Fibroblast of the aortic adventitia (primary cell): ENCODE measurements at places on chromosomes 16 and 17. TPM values are rescaled to one million over a fixed set of nuclear protein-coding genes. Genes with fewer than 3 reads are reported as not detected.
A peak's percentile ranks its signal among the peaks of the same experiment; 100 is the strongest.

DNA sequence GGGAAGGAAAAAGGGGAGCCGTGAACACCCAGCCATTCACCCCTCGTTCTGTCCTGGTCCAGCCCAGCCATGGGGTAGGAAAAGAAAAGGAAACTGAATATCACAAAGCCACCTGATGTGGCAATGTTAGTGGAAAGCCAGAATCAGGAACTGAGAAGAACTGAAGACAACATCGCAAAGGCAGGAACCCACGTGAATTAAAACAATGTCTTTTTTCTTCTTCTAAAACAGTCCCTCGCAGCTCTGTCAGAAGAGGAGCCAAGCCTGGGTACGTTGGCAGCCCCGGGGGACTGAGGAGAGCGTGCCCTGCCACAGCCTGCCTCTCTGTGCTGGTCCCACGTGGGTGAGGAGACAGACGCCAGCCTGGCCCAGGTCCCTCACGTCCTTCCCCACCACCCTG, 55.0 kb downstream of the ZNF423 start:
- DNase-seq: no peak

DNA sequence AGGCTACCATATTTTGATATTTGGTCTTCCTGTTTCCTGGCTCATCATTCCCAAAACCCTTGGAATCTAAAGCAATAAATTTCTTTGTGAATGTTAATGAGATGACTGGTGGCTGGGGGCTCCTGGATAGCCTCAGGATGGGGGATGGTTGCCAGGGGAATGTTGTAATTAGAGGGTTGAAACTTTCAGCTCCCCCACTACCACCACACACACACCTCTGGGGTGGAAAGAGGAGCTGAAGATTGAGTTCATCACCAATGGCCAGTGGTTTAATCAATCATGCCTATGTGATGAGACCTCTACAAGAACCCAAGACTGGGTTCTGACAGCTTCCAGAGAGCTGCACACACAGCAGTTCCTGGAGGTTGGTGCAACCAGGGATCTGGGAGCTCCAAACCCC, 59.1 kb downstream of the HS3ST3A1 start:
- no peak for DNase-seq

DNA sequence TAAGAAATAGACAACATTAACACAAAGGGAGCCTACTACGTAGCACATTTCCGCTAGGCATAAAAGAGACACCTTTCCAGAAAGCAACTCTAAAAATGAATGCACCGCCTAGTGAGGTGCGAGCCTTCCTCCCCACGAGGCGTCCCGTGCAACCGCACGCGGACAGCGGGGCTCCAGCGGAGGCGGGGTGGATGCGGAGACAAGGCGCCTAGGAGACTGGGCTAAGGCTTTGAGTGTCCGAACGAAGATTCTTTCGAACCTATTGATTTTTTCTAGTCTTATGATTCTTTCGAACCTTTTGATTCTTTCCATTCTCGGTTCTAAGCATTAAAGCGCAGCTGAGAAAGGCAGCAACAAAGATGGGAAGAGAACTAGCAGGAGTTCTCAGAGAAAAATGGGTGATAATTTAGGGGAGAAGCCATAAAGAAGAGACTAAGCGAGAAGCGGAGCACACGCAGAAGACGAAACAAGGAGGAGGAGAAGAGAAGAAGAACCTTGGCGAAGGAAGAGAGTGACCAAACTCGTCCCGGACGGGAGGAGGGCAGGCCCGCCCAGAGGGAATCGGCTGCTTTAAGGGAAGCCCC, 394 bp upstream of the CPD start:
- no peak for DNase-seq

- no peak for DNase-seq
Observed at GRCh38 chr17:17109907-17110306, 67.7 kb downstream of the MPRIP start.

DNA sequence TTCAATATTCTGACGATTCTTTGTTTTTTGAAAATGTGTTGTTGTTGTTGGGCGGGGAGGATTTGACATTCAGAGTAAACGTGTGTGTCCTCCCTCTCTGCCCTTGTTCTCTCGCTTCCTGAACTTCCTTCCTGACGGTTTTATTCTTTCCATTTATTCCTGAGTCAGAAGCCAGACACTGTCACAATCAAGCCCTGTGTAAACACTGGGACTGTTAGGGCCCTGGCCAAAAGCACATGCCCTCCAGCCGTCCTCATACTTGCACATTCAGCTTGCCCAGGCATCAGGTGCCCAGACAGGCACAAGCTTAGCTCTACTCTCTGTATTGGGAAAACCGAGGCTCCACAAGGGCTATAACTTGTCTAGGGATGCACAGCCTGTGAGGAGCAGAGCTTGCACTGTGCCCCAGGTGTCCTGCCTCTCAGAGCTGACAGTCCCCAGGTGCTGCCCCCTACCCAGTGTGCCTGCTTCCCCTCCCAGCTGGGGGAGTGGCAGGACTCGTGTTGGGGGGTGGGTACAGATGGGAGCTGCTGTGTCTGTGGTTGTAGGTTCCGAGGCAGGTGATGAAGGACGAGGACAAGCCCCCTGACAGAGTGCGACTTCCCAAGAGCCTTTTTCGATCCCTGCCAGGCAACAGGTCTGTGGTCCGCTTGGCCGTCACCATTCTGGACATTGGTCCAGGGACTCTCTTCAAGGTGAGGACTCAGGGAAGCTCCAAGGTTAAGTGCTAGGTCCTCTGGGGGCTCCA, 9.7 kb downstream of the ADGRG3 start:
- no peak for DNase-seq

DNA sequence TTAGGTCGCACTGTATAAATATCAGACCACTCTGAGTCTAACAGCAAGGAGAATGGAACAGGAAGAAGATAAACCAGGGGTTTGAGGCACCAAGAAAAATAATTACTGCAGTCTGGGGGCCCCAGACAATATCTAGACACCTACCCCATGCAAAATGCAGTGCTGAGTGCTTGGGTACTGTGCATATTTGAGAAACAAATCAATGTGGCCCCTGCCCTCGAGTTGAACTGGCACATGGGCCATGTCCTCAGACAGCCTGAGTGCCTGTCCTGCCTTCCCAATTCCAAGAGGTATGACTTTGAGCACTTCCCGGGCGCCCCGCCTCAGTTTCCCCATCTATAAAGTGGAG, 6.2 kb upstream of the CIITA start:
- DNase-seq: no peak

DNA sequence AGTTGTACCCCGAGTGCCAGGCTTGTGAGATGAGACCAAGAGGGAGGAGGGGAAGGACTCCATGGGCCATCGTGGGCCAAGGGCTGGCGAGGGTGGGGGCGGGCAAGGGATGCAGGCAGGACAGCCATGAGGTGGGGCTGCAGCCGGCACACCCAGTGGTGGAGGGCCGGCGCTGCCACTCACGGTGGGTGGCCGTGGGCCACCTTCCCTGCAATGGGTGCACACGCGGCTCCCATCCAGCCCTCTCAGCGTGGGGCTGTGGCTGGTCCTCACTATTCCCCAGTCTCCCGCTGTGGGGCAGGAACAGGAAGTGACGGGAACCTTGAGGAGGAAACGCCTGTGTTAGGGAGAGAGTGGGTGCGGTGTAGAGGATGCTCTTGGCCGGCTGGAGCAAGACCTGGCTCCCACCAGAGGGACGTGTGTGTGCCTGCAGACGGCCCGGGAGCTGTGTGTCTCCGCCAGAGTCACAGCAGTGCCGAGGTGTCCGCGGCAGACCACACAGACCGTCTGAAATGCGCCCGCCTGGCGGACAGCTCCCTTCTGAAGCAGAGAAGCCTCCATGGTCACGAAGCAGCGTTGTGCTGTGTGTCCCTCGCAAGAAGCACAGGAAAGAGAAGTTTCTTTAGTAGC, 23.6 kb downstream of the CIBAR2 start:
- no peak for DNase-seq

DNA sequence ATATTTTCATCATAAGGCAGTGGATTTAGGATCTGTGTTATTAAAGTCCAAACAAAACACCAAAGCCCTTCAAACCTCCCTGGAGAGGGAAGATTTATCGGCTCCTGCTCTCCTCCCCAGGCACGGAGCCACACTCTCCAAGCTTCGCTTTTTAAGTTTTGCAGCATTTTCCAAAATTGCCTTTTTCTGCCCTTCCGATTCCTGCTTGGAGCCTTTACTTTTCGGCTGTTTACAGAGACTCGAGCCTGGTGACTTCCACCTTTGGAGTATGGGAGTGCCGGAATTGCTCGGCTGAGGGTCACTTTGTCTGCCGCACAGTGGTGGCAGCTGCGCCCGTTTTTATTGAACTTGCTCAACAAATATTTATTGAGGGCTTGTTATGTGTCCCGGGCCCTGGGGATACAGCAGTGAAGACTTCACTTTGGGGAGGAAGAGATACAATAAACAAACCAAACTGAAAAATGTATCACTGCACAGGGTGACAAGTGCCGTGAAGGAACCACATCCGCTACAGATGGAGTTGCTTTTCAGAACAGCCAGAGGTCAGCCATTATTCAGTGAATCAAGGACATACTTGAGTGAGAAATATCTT, 185.5 kb downstream of the NTN1 start:
- DNase-seq: peak; percentile 5

GRCh38 chr16:14042706-14043105, 28.4 kb upstream of the MRTFB start:
- DNase-seq: no peak

- DNase-seq: no peak
Observed at GRCh38 chr16:12793120-12793864, 10.4 kb downstream of the CPPED1 start.

- DNase-seq: no peak
Observed at GRCh38 chr17:44955674-44956425, 8.3 kb upstream of the KIF18B start.

DNA sequence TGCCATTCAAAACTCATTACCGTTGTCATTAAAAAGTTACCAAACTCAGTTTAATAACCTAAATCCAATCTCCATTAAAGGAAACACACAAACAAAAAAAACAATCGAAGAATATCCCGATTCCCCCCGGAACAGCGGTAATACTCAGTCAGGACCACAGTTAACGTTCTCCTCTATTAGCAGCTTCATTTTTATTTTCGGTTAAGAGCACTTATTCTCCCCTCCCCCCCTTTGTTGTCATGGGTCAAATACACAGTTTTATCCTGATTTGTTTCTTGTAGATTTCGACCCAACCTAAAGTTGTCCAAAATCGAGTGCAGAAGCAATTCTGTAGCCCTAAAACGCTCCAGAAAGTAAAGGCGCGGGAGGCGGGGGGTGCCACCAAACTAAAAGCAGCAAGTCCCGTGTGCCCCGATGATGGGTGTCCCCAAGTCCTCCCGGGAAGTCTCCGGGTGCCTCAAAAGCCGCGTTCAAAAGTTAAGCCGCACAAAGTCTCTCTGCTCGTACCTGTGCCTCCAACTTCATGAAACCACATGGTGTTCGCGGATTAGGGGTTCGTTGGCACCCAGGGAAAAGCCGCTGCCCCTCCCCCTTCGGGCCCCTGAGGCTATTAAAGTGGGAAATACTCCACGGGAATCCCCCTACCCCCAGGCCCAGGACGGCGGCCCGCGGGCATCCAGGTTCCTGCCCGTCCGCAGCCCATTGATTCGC, 996 bp downstream of the SUMO2 start:
- DNase-seq: no peak

DNA sequence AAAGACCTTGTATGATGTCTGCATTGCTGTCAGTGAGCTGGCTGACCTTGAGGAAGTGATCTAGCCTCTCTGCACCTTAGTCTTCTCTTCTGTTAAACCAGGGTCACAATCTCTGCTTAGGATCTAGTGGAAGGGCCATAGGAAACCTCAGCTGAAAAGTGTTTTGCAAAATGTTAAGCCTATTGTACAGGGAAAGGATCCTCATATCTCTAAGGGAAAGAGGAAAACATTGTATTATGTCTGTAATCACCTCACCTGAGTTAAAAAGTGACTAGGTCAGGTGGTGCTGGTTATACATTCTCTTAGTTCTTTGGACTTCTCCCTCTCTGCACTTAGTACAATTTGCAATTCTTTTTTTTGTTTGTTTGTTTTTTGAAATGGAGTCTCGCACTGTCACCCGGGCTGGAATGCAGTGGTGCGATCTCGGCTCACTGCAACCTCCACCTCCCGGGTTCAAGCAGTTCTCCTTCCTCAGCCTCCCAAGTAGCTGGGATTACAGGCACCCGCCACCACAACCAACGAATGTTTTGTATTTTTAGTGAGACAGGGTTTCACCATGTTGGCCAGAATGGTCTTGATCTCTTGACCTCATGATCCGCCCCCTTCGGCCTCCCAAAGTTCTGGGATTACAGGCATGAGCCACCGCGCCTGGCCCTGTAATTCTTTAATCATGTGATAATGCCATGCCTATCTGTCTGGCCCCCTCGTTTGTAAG, 2.0 kb upstream of the SEPHS2 start:
- no peak for DNase-seq

DNA sequence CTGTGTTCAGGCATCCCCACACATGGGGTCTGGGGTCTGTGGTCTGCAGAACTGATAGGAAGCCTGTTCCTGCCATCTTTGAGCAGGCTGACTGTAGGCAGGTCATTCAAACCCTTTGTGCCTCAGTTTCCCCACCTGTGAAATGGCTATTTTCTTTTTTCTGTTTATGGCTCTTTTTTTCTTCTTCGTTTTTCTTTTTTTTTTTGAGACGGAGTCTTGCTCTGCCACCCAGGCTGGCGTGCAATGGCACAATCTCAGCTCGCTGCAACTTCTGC, 72.5 kb downstream of the ABCC6 start:
- DNase-seq: no peak

- no peak for DNase-seq
Observed at GRCh38 chr16:57794849-57795430, 7.4 kb downstream of the KIFC3 start.

GRCh38 chr16:53369921-53370320, 64.3 kb upstream of the RBL2 start:
- DNase-seq: no peak

DNA sequence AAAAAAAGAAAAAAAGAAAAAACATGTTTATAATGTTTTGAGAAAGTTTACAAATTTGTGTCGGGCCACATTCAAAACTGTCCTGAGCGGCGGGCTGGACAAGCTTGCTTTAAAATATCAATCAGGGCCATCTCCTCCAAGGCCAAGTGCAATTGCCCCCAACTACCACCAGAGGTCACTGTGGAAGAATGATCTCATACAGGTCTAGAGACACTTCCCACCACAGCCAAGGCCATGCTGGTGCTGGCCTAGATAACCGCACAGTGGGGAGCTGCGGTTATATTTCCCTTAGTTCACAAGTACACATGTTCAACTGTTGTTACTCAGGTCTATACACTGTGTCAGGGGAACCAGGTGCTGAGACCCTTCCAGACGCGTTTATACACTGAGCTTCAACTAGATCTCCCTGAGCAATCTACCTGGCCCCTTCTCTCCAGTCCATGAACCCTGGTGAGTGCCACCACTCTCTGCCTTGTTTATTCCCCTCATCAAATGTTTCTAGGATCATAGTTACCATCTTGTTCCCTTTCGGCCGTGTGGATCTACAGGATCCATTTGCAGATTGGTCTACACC, 83.8 kb upstream of the CCL2 start:
- peak; percentile 62 for DNase-seq

The SPATA22 gene
- not detected in 2 replicates for total RNA-seq

The CCL8 gene
- total RNA-seq: not detected in 2 replicates

The ZG16B gene
- 0.27 and 1.4 TPM in 2 replicates for total RNA-seq

The PIK3R5 gene
- not detected in 2 replicates for total RNA-seq

The ABCC12 gene
- total RNA-seq: not detected in 2 replicates

The NOG gene
- total RNA-seq: not detected in 2 replicates

The LPO gene
- not detected in 2 replicates for total RNA-seq

The CAVIN1 gene
- total RNA-seq: 639 and 721 TPM in 2 replicates

The TBX21 gene
- not detected in 2 replicates for total RNA-seq

The MYH8 gene
- total RNA-seq: not detected in 2 replicates

The CDH8 gene
- 1.6 TPM in 1 of 2 replicates, not detected in the other for total RNA-seq

The KRTAP9-4 gene
- not detected in 2 replicates for total RNA-seq

The OR1A1 gene
- total RNA-seq: not detected in 2 replicates

The ADAD2 gene
- not detected in 2 replicates for total RNA-seq

The TP53TG3 gene
- total RNA-seq: not detected in 2 replicates
